ENCODE measurements at places on chromosomes 4 and X.
A peak's percentile ranks its signal among the peaks of the same experiment; 100 is the strongest.

GRCh38 chr4:44210750-44211149, 237.9 kb downstream of the KCTD8 start:
- DNase-seq: no peak

GRCh38 chr4:155489271-155489670, 112.5 kb upstream of the MAP9 start:
- DNase-seq: no peak

GRCh38 chr4:128725405-128726055, 84.0 kb upstream of the JADE1 start:
- DNase-seq: no peak

DNA sequence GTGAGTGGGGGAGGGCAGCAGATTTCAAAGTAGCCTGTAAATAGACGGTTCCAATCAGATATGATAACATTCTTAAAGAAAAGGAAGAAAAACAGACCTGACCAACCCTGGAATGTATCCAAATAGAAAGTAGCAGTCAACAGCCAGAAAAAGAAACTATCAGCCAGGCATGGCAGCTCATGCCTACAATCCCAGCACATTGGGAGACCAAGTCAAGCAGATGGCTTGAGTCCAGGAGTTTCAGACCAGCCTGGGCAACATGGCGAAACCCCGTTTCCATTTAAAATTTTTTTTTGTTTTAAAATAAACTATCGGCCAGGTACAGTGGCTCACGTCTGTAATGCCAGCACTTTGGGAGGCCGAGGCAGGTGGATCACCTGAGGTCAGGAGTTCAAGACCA, 125.0 kb downstream of the THOC2 start:
- DNase-seq: no peak

DNA sequence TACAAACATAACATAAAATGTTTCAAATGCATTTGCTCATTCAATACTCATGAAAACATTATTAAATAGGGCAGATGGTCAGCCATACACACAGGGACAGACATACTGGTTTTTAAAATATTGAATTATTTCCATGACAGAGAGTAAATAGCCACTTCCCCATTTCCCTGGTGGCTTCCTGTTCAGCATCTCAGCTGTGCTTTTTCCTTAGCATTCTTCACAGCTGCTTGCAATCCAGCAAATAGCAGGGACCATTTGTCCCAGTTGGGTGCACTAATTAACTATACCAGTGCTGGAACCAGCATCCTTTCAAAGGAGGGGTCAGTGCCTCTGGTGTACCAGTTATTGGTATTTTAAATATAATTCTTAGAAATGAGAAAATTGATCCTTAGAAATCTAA, 964.7 kb downstream of the RAB28 start:
- no peak for DNase-seq

GRCh38 chr4:23135792-23136645, 443.3 kb downstream of the GBA3 start:
- peak; percentile 54 for DNase-seq
